Pancreas (tissue), 10 donors: ENCODE measurements at places on chromosomes 5 and 9.

DNA sequence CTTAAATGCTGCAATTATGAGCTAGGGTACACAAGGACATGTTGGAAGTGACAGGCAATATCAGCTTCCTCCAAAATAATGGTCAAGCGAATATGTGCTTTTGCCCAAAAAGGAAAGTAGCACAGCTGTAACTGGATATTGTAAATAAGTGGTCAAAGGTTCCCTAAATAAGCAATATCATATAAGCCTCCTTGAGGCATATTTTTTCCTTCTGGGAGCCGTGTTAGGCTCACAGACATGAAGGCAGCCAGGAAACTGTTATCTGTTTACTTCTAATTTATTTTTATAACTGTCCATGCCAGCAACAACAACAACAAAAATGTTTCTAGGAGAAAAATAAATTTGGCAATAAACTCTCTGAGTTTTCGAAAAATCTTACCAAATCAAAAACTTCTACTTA is 648.3 kb downstream of the PDE4D start:
- H3K27me3 ChIP-seq: no peaks in the 10 kb centered on the region
- no peak for DNase-seq
- H3K36me3 ChIP-seq: no peaks in the 10 kb centered on the region
- H3K4me1 ChIP-seq: no peaks in the 10 kb centered on the region

GRCh38 chr5:170200876-170201275 is 31.9 kb upstream of the C5orf58 start:
- no peak overlapping the region for H3K4me3 ChIP-seq
- DNase-seq: no peak
- no peaks in the 10 kb centered on the region for H3K36me3 ChIP-seq
- H3K27me3 ChIP-seq: no peaks in the 10 kb centered on the region

DNA sequence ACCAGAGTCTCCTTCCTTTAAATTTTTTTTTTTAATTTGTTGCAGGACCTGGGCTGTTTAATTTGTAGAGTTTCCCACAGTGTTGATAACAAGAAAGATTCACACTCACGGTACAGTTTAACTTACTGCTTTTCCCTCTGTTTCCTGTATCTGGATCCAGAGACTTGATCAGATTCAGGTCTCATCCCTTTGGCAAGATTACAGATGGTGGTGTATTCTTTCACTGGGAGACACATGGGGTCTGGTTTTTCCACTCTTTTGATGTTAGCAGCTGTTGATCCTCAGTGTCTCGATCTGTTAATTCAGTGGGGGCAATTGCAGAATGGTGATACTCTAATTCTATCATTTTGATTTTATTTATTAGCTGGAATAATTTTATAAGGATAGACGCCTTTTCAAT is 75.4 kb upstream of the TNFAIP8 start:
- H3K27ac ChIP-seq: no peak overlapping the region
- no peak overlapping the region for H3K4me3 ChIP-seq
- peaks cover 3% of the 10 kb centered on the region for H3K4me1 ChIP-seq
- no peaks in the 10 kb centered on the region for H3K27me3 ChIP-seq
- DNase-seq: no peak

DNA sequence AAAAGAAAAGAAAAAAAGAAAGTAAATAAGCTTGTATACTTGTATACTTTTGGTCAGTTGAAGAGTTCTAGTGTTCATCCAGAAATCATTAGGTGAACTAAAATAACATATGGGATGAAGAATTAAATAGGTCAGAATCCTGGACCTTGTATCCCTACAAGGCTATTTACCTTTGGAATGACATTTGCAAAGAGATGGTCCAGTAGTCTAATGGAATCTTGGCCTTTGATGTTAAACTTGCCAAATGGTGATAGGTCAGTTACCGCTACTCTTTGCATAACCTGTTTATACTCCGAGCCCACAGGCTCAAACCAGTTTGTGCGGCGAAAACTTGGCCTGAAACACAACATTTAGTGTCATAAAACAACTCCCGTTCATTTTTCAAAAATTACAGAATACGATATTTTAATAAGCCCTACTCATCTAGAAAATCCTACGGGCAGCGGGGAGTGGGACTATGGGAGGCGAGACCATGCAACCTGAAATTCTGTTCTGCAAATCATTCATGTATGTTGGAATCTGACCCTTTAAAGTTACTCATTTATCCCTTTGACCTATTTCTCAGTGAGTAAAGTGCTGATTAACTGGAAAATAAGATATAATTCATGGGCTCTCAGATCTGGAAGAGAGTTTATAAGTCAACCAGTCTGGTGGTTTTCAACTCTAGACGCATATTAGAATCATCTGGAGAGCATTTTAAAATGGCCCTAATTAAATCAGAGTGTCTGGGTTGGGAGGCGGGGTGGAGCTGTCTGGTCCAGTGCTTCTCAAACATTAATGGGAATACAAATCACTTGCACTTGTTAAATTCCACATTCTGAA is 38.6 kb downstream of the DMGDH start:
- no peaks in the 10 kb centered on the region for H3K36me3 ChIP-seq
- no peak overlapping the region for H3K4me3 ChIP-seq

GRCh38 chr5:152309926-152310450 is 95.1 kb downstream of the NMUR2 start:
- H3K27ac ChIP-seq: no peak overlapping the region
- no peaks in the 10 kb centered on the region for H3K36me3 ChIP-seq
- H3K4me3 ChIP-seq: no peak overlapping the region
- no peak for DNase-seq
